ENCODE measurements at places on chromosomes 6 and 20.

- DNase-seq: no peak
Observed at GRCh38 chr20:53598140-53599043, 4.8 kb upstream of the ZNF217 start.

- DNase-seq: no peak
Observed at GRCh38 chr6:48229841-48230240, 118.8 kb upstream of the PTCHD4 start.

DNA sequence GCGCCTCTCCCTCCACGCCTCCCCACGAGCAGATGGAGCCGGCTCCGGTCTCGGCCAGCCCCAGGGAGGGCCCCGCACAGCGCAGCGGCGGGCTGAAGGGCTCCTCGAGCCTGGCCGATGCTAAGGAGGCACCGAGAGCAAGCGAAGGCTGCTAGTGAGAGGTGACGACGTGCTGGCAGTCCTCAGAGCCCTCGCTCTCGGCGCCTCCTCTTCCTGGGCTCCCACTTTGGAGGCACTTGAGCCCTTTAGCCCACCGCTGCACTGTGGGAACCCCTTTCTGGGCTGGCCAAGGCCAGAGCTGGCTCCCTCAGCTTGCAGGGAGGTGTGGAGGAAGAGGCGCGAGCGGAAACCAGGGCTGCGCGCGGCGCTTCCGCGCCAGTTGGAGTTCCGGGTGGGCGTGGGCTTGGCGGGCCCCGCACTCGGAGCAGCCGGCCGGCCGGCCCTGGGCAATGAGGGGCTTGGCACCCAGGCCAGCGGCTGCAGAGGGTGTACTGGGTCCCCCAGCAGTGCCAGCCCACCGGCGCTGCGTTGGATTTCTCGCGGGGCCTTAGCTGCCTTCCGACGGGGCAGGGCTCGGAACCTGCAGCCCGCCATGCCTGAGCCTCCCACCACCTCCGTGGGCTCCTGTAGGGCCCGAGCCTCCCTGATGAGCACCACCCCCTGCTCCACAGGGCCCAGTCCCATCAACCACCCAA lies 2.5 kb upstream of the TMEM14C start:
- peak; percentile 43 for DNase-seq

GRCh38 chr20:62212299-62212698 lies 7.8 kb downstream of the HRH3 start:
- no peak for DNase-seq

DNA sequence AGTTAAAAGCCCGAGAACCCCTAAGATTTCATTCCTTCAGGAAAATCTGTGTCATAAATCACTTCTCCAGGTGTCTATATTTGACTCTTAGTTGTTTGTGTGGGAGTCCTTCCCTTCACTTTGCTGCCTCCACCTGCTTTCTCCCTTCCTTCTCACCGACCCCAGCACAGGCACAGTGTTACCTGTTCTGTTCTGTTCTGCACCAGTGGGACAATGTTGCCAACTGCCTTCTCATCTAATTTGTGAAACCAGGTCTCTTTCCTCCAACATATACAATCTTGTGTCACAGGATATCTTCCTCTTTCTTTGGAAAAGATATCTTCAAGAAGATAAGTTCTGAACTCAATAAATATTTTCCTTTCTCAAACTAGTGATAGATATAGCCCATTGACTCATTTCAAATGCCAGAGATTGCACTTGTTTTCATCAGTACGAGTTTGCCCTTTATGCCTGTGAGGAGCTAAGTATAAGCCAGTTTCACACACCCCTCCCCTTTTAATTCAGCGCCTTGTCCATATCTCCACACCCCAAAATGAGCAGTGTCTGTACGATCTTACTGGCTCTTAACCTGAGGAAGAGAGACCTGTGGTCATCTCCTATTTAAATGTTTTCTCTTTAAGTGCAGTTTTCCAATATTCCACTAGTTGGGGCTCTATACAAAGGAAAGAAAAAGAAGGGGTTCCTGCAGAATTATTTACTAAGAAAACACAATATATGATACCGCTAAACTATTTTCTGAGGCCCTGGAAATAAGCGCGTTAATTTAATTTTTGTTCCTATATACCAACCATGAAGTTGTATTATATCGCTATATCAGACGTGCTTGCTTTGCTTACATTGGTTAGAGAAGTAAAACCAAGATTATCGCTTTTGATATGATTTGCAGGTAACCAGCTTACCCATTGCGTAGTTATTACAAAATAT lies 81.6 kb upstream of the PREP start:
- DNase-seq: no peak

GRCh38 chr20:58374906-58375758 lies 13.9 kb upstream of the VAPB start:
- DNase-seq: peak; percentile 39

- DNase-seq: no peak
Observed at GRCh38 chr6:30363459-30363858, 18.5 kb downstream of the RPP21 start.

DNA sequence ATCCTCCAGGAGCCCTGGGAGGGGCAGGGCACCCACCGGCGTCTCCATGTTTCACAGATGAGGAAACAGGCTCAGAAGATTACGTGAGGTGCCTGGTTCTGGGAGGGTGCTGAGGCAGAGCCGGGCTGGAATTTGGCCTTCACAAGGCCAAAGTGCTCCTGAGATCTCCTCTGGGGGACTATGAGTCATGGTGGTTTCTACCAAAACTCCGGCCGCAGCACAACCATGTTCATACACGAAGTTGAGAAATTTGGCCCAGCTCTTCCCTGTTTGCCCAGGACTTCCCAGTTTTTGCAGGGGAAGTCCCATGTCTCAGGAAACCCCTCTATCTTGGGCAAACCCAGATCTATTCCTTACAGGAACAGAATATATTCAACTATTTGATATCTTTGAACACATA lies 172.9 kb upstream of the CDYL start:
- peak; percentile 65 for DNase-seq

- DNase-seq: no peak
Observed at GRCh38 chr6:30542404-30542725, 13.9 kb downstream of the GNL1 start.

DNA sequence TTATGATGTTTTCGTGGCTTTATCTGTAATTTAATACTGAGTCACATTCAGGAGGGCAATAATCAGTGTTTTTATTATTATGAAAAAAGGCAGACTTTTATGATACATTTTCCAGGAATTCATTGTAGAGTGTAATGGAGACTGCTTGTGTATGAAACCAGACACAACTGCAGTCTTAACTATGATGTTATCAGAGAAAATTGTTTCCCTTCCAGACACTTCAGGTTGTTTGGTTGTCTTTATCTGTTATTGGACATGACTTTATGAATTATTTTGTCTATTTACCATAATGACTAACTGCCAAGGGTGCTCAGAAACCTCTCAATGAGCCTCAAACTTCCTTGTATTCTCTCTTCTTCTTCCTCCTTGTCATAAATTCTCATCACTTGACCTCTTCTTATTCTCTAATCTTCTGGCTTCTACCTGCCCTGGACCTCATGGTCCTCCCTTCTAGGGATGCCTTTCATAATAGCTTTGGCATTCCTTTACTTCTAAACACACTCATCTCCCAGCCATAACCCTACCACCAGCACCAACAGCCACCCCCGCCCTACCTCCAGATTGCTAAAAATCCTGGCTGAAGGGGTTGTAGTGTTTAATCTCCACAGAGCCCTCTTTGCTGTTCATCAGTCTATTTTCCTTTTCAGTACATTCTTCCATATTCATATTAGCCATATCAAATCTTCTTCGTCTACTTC lies 492.5 kb downstream of the CDKAL1 start:
- DNase-seq: peak; percentile 9

GRCh38 chr6:40442591-40442990 lies 144.6 kb downstream of the LRFN2 start:
- DNase-seq: no peak

GRCh38 chr6:52552278-52552643 lies 24.6 kb downstream of the TRAM2 start:
- DNase-seq: no peak

DNA sequence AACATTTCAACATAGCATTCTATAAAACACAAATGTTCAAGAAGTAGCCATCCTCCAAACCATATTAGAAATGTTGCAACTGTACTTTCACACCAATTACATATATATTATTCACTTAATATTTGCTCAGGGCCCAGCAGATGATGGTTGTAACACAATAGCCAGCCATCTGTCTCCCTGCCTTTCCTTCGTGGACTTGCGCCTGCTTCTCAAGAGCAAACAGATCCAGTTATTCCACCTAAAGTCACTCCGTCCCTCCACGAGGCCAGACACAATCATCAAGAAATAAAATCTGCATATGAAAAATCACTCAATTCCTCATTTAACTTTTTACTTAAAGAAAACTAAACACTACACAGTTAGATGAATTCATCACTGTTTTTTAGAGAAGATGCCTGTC lies 160.4 kb downstream of the RALGAPA2 start:
- DNase-seq: no peak

DNA sequence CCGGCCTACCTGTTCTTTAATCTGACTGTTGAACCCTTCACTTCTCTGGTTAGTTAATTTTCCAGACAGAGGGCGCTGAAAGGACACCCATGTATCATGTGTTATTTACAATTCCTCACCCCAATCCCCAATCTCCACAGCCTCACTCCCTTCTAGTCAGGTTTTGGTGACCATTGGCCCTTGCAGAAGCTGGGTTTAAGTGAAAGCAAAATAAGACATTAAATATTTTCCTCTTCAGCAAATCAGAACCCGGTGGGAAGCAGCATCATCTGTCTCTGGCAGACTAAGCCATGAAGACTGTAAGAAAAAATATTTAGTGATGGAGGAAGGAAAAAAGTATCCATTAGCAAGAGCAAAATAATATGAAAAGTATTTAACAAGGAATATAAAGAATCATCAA lies 9.4 kb upstream of the HLA-DQA1 start:
- DNase-seq: peak; percentile 27

DNA sequence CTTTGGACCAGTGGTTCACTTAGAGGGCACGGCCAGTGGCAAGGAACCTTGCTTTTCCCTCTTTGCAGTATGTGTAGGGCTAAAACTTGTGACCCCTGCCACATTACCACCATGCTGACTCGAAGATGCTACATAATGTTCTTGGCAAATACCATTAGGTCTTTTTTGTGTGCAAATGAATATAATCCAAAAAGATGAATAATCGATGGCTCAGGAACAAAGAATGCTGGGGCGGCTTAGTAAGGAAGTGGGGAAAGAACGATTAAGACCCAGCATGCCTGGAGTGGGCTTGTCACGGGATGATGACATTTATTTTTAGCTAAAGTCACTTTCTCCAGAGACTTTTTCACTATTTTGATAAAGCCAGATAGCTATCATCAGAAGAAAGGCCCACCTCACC lies 23.1 kb downstream of the CMTR1 start:
- DNase-seq: peak; percentile 74

DNA sequence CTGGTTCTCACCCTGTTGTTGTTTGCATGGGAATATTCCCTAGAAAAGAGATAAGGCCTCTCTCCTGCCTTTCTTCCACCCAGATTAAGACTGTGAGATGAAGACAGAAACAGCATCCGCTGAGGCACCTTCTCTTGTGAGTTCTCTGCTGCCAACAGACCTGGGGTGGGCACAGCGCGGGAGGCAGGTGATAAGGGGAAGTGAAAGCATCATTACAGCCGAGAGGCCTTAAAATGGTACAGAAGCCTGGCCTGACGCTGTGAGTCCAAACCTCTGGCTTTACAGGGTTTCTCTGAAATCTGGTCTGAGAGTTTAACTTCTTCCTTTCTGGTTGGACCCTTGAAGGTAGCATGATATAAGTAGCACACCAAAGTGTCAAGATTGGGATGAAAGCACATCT lies 21.0 kb upstream of the IYD start:
- DNase-seq: no peak

DNA sequence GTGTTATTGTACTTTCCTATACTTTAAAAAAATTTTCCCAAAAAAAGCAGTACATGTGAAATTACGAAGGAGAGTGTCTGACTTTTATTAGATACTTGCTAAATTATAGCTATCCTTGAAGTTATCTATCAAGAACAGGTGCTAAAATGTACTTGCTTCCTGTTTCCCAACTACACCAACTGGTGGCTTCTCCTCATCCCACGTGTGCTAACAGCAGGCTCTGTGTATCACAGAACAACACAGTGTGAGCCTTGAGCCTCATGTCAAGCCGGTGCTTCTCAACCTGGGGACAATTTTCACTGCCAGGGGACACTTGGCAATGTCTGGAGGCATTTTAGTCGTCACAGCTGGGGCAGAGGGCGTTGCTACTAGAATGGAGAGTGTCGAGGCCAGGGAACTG lies 36.2 kb upstream of the CDYL start:
- DNase-seq: no peak

GRCh38 chr6:107418118-107418517 lies 41.2 kb downstream of the PDSS2 start:
- DNase-seq: peak; percentile 29

- no peak for DNase-seq
Observed at GRCh38 chr20:5980720-5981538, 30.5 kb downstream of the MCM8 start.

DNA sequence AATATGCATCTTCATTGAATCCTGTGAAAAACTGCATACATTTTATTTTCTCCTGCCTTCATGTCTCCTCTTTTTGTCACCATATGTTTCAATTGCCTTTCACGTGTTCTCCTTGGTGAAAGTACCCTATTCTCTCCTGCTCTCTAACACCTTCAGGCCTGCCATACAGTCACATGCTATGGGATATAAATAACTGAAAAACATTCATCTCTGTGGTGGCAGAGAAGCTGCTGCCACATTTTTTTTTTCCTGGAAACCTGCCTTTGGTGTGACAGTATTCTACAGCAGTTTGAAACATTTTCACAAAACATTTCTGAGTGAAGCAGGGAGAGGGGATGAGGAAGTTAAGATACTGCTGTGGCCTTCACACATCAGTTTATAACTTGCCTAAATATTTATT lies 44.8 kb upstream of the FBXL4 start:
- no peak for DNase-seq

DNA sequence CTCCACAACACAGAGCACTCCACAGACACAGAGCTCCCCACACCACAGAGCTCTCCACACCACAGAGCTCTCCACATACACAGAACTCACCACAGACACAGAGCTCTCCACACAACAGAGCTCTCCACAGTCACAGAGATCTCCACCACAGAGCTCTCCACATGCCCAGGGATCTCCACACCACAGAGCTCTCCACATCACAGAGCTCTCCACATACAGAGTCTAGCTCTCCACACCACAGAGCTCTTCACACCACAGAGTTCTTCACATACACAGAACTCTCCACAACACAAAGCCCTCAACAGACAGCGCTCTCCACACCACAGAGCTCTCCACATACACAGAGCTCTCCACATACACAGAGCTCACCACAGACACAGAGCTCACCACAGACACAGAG lies 55.3 kb downstream of the ERMARD start:
- no peak for DNase-seq

GRCh38 chr20:57894096-57894495 lies 184.3 kb upstream of the PMEPA1 start:
- DNase-seq: no peak

Measured in hepatic stellate cell (primary cell).